ENCODE measurements at places on chromosomes 12 and 14.

DNA sequence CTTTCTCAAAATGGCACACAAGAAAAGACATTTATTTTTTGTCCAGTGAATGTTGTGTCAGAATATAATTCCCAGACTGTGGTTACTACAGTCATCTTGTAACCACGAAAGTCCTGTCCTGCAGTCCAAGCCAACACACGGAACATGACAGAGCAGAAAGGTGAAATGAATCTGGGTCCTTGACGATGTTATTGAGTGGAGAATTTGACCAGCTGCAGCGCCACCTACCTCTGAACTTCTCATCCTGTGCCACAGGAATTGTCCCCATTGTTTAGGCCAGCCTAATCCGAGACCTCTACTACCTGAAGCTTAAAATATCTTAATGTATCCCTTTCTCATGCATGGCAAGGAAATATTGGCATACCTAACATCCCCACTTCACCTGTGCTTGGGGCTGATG lies 64.1 kb upstream of the OTX2 start:
- H3K27ac ChIP-seq = no peak overlapping the region
- no peak for DNase-seq
- no peaks in the 10 kb centered on the region for H3K36me3 ChIP-seq
- no peaks in the 10 kb centered on the region for H3K4me1 ChIP-seq
- H3K27me3 ChIP-seq = peaks cover 2% of the 10 kb centered on the region
- H3K4me3 ChIP-seq = no peak overlapping the region

DNA sequence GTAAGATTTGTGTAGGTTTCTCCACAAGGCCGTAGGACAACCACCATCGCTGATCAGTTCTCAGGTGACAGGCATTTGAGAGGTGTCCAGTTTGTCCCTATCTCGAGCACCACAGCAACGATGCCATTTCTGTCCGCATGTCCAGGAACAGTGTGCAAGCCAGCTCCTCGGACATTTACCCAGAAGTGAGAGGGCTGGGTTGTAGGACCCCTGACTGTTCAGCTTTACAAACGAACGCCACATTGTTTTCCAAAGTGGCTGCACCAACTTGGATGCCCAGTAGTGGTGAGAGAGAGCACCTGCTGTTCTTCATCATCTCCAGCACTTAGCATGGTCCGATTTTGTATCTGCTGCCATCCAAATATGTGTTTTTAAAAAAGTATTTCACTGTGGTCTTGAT lies 38.6 kb downstream of the CYP46A1 start:
- H3K27me3 ChIP-seq = no peaks in the 10 kb centered on the region
- no peaks in the 10 kb centered on the region for H3K4me1 ChIP-seq
- no peak overlapping the region for H3K27ac ChIP-seq
- no peak for DNase-seq

DNA sequence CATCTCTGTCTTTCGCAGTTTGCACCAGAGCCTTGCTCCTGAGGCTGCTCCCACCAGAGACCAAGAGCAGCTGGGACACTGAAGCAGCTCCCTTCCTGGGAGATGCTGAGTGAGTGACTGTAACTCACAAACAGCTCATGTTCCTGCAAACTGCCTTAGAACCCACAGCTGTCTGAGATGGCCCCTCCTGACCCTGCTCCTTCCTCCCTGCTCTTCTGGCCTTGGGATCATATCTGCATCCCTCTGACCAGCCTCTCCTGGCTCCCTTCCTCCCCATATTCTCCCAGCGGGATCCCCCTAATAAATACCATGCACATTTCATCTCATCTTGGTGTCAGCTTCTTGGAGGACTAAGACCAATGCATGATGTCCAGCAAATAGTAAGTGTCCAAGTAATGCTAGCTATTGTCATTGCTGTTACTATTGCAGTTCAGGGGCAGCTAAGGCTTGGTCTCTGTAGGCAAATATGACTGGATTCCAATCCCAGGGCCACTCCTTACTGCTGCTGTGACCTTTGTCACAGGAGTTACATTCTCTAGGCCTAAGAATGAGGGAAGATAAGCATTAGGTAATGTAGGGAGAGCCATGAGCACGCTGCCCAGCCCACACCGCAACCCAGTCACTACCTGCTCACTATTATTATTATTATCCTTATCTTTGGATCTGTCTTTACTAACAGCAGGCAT lies 47.9 kb downstream of the SYNE3 start:
- peaks cover 72% of the 10 kb centered on the region for H3K36me3 ChIP-seq
- no peak for DNase-seq
- no peaks in the 10 kb centered on the region for H3K27me3 ChIP-seq
- no peak overlapping the region for H3K27ac ChIP-seq
- H3K4me3 ChIP-seq = no peak overlapping the region

GRCh38 chr12:54708826-54709225 lies 60.7 kb upstream of the DCD start:
- H3K4me1 ChIP-seq = no peaks in the 10 kb centered on the region
- H3K36me3 ChIP-seq = no peaks in the 10 kb centered on the region
- no peak overlapping the region for H3K4me3 ChIP-seq

- H3K27ac ChIP-seq = no peak within 1 kb of the TSS
- no peak for DNase-seq
- peaks cover 3% of the 10 kb centered on the region for H3K36me3 ChIP-seq
- H3K27me3 ChIP-seq = peaks cover 35% of the 10 kb centered on the region
- peaks cover 37% of the 10 kb centered on the region for H3K4me1 ChIP-seq
Measured at GRCh38 chr12:57766464-57767304, at the start of gene CYP27B1. Gene CYP27B1 (minus strand): TSS chr12:57767078. CDS start chr12:57767041, 37 bp downstream.

- H3K4me3 ChIP-seq = no peak overlapping the region
- DNase-seq = no peak
- no peaks in the 10 kb centered on the region for H3K4me1 ChIP-seq
- no peaks in the 10 kb centered on the region for H3K36me3 ChIP-seq
- no peaks in the 10 kb centered on the region for H3K27me3 ChIP-seq
Measured at GRCh38 chr12:31845613-31846322, 113.4 kb upstream of the RESF1 start.

GRCh38 chr14:100605706-100606686 lies 18.8 kb upstream of the BEGAIN start:
- no peak overlapping the region for H3K27ac ChIP-seq
- no peak for DNase-seq
- no peaks in the 10 kb centered on the region for H3K27me3 ChIP-seq
- no peak overlapping the region for H3K4me3 ChIP-seq

DNA sequence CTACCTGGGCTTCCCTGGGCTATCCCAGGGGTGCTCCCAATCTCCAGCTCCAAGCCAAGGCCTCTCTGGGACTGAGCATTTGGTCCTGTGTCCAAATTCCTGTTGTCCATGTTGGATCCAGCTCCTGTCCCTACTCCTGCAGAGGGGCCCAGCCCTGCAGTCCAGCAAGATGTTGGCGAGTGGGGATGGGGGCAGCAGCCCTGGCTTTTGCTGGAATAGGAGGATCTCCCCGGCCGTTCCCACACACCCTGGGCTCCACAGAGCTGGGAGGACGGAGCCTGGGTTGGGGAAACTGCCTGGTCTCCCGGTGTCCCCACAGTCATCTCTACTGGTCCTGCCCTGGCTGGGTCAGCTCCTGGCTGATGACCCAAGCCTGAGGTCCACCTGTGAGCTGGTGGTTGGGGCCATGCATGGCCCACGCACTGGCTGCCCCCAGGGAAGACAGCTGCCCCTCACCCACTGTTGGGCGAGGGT lies 219.6 kb upstream of the C14orf180 start:
- peaks cover 34% of the 10 kb centered on the region for H3K27me3 ChIP-seq
- H3K4me3 ChIP-seq = no peak overlapping the region
- H3K36me3 ChIP-seq = no peaks in the 10 kb centered on the region
- H3K27ac ChIP-seq = no peak overlapping the region

GRCh38 chr12:121009741-121010140 lies 6.5 kb downstream of the C12orf43 start:
- H3K36me3 ChIP-seq = peaks cover 62% of the 10 kb centered on the region
- H3K4me3 ChIP-seq = no peak overlapping the region
- H3K27me3 ChIP-seq = no peaks in the 10 kb centered on the region

- no peaks in the 10 kb centered on the region for H3K27me3 ChIP-seq
- no peak overlapping the region for H3K27ac ChIP-seq
- no peak for DNase-seq
- peaks cover 41% of the 10 kb centered on the region for H3K4me1 ChIP-seq
Measured at GRCh38 chr14:35368583-35369392, 35.8 kb downstream of the NFKBIA start.

GRCh38 chr12:65858831-65859230 lies 34.5 kb downstream of the HMGA2 start:
- H3K4me3 ChIP-seq = no peak overlapping the region
- no peak for DNase-seq
- no peaks in the 10 kb centered on the region for H3K36me3 ChIP-seq
- no peaks in the 10 kb centered on the region for H3K27me3 ChIP-seq
- H3K27ac ChIP-seq = no peak overlapping the region
- H3K4me1 ChIP-seq = no peaks in the 10 kb centered on the region

DNA sequence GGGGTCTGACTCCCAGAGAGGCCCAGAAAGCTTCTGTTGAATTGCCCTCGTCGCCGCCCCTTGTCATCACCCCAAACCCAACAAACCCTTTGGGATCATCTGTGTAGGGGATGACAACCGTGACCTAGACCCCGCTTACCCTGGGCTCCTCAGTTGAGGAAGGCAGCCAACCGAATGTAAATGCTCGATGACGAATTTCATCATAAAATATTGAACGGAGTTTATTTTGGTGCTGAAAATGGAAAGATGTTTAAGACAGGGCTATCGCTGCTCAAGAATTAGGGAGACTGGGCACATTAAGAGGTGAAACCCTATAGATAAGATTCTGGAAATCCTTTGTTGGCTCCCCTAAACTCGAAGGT lies 512 bp downstream of the ACTR10 start:
- peak overlapping the region; percentile 82 for H3K27ac ChIP-seq
- H3K4me1 ChIP-seq = peaks cover 6% of the 10 kb centered on the region
- DNase-seq = no peak
- peak overlapping the region; percentile 84 for H3K4me3 ChIP-seq

DNA sequence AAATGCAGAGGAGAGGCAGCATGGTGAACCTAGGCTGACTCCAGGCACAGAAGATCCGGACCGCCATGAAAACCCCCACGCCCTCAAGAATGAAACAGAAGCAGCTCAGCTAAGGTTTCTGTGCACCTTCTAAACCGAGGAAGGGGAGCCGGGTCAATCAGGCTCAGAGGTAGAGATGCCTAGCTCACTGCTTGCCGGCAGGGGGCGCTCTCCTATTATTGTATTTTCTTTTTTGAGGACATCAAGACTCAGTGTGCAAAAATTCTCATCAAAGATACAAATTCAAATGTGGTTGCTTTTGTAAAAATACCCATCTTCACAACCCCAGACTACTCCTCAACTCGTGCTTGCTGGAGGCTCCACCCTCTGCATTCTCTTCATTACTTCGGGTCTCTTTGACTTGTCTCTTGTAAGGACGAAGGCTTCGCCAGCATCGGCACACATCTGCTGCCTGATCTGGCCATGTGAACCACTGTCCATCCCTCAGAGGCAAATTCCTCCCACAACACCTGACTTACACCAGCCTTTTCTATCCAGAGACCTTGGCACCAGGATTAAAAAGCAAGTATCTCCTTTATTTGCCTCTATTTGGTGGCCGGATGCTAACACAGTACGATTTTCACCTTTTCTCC lies 33.4 kb upstream of the RNASE3 start:
- peaks cover 3% of the 10 kb centered on the region for H3K4me1 ChIP-seq
- H3K27me3 ChIP-seq = peaks cover 10% of the 10 kb centered on the region
- DNase-seq = peak; percentile 57
- no peak overlapping the region for H3K27ac ChIP-seq
- H3K36me3 ChIP-seq = no peaks in the 10 kb centered on the region

- no peak for DNase-seq
- no peaks in the 10 kb centered on the region for H3K4me1 ChIP-seq
- no peaks in the 10 kb centered on the region for H3K36me3 ChIP-seq
- H3K27me3 ChIP-seq = no peaks in the 10 kb centered on the region
- H3K4me3 ChIP-seq = no peak overlapping the region
Measured at GRCh38 chr14:103129301-103130016, 6.2 kb downstream of the TNFAIP2 start.

DNA sequence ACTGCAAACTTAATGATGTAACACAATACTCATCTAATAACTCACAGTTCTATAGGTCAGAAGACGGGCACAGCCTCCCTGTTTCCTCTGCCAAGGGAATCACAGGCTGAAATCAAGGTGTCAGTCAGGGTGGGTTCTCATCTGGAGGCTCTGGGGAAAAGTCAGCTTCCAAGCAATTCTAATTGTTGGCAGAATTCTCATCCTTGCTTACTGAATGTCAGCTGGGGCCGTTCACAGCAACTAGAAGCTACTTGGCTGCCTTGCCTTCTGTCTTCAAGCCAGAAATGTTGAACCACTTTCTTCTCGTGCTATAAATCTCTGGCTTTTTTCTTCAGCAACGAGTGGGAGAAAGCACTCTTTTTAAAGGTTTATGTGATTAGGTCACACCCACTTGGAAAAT lies 80.1 kb upstream of the PDZRN4 start:
- H3K27me3 ChIP-seq = no peaks in the 10 kb centered on the region
- H3K4me1 ChIP-seq = no peaks in the 10 kb centered on the region
- no peak overlapping the region for H3K4me3 ChIP-seq
- DNase-seq = no peak
- no peaks in the 10 kb centered on the region for H3K36me3 ChIP-seq
- H3K27ac ChIP-seq = no peak overlapping the region

GRCh38 chr12:1797991-1798640 lies 22.2 kb upstream of the LRTM2 start:
- peak overlapping the region; percentile 71 for H3K27ac ChIP-seq
- no peak for DNase-seq
- peaks cover 26% of the 10 kb centered on the region for H3K4me1 ChIP-seq
- H3K4me3 ChIP-seq = no peak overlapping the region
- H3K27me3 ChIP-seq = no peaks in the 10 kb centered on the region
- no peaks in the 10 kb centered on the region for H3K36me3 ChIP-seq

DNA sequence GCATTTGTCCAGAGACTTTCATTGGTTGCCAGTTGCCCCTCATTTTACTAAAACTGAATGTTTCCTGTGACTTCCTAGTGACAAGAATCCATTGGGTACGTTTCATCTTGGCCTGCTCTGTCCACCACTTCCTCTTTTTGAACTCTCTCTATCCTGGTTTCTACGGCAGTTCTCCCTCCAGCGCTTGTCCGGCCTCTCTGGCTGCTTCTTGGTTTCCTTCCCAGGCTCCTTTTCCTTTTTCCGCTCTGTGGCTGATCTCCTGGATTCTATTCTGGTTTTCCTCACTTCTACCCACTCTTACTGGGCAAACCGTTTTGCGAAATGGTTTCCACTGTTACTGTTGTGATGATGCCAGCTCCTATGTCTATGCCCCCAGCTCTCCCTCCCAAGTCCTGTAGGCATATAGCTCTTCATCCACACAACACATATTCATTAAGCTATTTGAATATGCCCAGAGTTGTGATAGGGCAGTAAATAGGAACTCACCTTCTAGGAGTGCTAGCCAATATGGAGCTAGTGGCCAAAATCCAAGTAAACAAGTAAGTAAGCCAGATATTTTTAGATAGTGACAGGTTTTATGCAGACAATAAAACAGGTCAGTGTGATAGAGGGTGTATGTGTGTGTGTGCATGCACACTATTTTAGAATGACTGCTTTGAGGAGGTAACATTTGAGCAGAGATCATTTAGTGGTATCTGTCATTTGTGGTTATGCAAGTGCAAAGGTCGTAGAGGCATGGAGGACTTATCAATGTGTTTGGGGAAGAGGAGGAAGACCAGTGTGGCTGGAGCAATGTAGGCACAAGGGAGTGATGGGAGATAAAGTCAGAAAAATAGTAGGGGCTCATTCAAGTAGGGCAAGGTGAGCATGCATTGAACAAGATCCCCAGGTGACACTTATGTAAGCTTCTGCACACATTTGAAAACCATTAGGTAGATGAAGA lies 27.9 kb upstream of the CTDSP2 start:
- H3K36me3 ChIP-seq = no peaks in the 10 kb centered on the region
- DNase-seq = no peak
- H3K27me3 ChIP-seq = no peaks in the 10 kb centered on the region

GRCh38 chr14:77000340-77001270 lies 27.9 kb downstream of the IRF2BPL start:
- no peak for DNase-seq
- H3K27me3 ChIP-seq = no peaks in the 10 kb centered on the region
- H3K4me1 ChIP-seq = peaks cover 3% of the 10 kb centered on the region
